NCI-H460 (cell line): ENCODE measurements at places on chromosomes 6 and 20. TPM values are rescaled to one million over a fixed set of nuclear protein-coding genes. Genes with fewer than 3 reads are reported as not detected.

Gene SLC52A3
- 0.02 TPM in 1 of 2 replicates, not detected in the other for total RNA-seq

GRCh38 chr6:48475275-48475674 lies 364.3 kb upstream of the PTCHD4 start:
- no peak for DNase-seq

DNA sequence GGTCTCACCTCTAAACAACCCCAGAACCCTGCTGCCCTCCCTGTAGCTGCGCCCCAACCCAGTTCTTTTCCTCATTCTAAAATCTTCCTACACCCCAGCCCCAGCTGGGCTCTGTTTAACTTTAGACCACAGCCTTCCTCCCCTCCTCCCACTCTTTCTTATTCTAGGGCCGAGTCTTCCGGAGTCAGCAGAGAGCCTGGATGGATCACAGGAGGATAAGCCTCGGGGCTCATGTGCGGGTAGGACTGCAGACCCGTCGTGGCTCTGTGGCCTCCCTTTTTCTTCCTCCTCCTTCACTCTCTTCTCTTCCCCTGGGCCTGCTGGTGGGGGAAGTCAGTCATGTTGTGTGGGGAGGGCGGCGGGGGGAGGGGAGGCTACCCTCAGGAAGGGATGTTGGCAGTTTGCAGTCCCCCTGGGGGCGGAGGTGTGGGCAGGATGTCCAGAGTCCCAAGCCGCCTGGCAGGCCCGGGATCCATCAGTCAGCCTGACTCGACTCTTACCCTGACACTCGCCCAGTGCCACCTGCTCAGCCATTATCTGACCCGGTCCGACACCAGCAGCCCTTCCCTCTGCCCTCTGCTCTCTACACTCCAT lies 8.1 kb downstream of the CAPN11 start:
- no peak for DNase-seq

DNA sequence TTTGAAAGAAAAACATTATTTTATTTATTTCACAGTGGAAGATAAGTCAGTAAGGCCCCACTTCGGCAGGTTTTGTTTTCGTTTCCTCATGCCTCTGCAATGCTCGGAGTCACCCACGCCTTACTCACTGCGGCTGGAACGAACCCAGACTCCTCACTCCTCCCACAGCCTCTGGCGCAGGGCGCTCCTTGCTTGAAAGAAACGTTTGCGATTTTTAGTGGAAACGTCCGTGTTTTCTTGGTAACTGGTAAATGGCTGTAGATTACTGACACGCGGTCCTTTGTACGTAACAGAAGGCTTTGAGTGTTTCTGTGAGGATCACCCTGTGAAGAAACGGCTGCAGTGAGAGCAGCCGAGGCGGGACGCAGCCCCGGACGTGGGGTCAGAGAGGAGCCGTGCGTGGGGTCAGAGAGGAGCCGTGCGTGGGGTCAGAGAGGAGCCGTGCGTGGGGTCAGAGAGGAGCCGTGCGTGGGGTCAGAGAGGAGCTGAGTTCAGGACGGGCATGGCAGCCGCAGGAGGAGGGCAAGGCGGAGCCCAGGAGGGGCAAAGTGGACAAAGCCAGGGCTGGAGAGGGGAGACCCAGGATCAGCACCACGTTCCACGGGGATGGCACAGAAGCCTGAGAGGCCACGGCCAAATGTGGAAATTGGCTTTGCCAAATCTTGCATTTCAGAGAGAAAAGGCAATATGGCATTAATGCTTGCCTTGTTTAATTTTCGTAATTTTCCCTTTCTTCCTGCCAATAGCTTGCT lies 198.6 kb upstream of the THBS2 start:
- no peak for DNase-seq

- DNase-seq, result no peak
Observed at GRCh38 chr6:154506582-154506981, 3.9 kb downstream of the CNKSR3 start.

GRCh38 chr20:25453035-25453810 lies 45.8 kb downstream of the GINS1 start:
- no peak for DNase-seq

Gene LY6G6D
- total RNA-seq, result not detected in 2 replicates

GRCh38 chr20:47396762-47397476 lies 40.4 kb upstream of the ZMYND8 start:
- no peak for DNase-seq

- no peak for DNase-seq
Observed at GRCh38 chr6:88683734-88684133, 279.7 kb downstream of the RNGTT start.

Gene HMGCLL1
- 0.07 TPM in 1 of 2 replicates, not detected in the other for total RNA-seq

Gene DUSP15
- total RNA-seq, result not detected in 2 replicates

Gene NKAIN4
- not detected in 2 replicates for total RNA-seq

GRCh38 chr20:4040283-4041179 lies 25.2 kb upstream of the RNF24 start:
- DNase-seq, result no peak

DNA sequence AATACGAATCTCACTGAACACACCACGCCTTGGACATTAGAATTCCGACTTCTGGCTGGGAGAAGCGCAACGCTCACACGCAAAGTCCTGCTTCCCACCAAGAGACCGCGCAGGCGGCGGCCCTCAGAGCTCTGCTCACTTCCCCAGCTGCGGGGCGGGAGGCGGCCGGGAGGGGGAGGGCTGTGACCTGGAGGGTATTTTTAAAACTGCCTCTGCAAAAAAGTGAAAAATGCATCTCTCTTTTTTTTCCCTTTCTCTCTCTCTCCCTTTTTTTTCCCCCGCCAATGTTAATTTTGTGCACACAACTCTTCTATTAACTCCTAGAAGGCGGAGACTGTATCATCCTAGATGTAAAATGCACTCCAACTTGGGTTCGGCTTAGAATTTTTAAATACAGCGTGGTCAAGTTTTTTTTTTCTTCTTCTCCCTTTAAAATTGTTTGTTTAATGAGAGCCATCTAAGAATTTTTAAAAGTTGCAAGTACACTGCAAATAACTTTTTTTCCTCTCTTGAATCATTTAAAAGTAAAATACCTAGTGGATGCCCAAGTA lies 66.4 kb downstream of the STX11 start:
- no peak for DNase-seq

DNA sequence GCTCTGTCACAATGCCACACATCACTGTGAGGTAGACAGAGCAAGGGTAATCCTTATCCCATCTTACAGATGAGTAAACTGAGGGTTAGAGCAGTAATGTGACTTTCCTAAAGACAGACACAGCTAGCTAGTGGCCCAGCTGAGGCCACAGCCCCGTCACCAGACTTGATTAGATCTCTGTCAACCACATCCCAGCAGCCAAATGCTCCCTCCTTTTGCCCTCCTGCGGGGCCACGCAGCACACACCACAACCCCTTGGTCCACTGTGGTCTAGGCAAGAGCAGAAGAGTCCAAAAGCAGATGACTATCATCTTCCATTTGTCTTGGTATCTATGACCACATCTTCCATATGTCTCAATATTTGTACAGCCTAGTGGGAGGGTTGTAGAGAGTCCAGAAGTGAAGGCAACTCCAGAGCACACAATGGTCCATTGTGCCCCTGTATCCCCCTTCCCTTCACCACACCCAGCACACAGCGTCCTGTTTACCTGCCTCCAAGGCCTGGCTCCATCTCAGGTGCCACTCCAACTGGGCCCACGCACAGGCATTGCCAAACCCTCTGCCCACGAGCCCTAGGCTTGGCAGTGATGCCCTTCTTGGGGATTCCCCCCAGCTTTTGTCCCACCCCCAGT lies 47.1 kb upstream of the FOXP4 start:
- no peak for DNase-seq

- DNase-seq, result no peak
Observed at GRCh38 chr6:1644516-1645060, 34.9 kb downstream of the FOXC1 start.

DNA sequence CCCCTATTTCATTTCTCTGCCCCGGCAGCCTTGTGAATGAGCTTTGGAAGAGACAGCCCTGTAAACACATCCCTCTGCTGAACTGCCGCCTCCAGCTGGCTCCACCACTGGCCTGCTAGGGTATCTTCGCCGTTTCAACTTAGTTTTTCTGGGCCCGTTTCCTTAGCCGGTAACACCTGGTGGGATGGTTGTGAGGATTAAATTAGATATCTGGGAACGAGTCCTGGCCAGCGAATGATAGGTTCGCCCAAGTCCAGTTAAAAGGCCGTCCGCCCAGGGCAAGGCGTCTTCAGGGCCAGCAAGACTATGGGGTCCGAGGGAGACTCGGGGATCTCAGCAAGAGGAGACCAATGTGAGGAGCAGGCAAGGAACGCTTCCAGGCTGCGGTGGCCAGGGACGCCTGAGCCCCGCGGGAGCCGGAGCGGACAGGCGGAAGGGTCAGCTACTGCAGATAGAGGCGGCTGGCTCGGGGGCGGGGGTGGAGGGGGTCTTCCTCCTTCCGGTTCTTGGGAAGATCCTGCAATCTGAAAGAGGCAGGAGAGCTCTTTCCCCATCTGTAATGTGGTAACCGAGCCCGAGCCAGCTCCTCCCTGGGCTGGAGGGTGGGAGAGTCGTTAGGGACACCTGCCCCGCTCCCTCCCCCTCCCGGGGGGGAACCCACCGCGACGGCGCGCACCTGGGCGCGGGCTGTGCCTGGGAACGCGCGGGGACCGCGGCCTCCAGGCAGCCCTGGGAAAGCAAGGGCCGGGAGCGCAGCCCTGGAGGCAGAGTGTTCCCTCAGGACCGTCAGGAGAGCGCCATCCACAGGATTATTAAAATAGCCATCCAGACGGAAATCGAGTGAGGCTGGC lies 4.5 kb upstream of the PTCRA start:
- DNase-seq, result no peak

- no peak for DNase-seq
Observed at GRCh38 chr6:68194846-68195478, 440.1 kb upstream of the ADGRB3 start.
